ENCODE measurements at places on chromosomes 3 and 15.

DNA sequence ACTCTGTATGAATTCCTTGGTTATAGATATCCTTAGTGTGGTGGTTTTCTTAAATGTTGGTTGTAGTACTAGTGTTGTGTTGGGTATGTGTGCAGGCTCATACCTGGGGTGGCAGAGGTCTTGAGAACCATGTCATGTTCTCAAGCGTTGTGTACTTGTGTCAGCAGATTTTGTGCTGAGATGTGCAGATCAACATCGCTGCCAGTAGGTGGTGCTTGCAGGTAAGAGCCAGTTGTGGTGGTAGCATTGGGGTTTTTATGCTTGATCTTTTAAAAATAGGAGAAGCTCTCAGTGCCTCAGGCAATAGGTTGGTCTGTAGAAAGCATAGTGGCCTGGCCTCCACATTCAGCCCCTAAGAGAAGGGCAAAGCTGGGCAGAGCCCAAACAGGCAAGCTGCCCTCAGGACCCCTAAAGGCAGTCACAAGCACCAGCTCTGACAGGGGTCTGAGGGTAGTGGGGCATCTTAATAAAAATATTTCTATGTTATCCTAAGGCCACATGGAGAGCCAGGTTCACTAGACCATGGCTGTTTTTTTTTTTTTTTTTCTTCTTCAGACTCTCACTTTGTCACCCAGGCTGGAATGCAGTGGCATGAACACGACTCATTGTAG is 164.0 kb downstream of the IL20RB start:
- no peak for DNase-seq

DNA sequence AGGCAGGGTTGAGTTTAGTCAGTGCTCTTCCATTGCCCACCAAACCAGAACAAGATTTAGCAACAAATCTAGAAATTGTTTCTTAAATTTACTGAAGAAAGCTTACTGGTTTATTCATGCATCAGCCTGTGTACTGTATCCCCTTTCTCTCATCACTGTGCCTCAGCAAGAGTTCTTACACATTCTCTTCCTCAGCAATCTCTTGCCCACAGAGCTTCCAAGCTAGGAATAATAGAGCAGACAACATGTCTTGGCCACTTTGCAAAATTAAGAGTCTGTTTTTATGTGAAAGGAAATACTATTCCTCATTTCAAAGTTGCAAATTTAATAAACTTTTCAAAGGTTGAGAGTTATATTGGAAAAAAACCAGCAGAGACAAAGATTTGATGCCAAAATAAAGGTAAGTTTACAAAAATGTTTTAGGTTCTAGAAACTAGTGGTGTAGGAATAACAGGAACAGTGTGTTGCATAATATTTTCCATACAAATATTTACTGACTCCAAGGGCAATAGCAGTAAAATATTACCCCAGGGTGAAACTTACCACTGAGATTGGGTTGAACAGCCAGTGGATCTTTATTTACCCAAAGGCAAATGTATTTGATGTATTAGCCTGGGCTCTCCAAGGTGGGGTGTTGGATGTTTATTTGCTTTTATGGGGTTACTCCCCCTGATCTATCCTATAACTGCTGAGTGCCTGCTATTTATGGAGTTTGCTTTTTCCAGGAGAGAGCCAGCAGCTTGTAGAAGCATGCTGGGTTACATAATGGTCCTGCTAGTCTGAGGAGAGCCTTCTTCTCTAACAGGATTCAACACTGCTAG is 276.7 kb downstream of the ADAMTSL3 start:
- no peak for DNase-seq

DNA sequence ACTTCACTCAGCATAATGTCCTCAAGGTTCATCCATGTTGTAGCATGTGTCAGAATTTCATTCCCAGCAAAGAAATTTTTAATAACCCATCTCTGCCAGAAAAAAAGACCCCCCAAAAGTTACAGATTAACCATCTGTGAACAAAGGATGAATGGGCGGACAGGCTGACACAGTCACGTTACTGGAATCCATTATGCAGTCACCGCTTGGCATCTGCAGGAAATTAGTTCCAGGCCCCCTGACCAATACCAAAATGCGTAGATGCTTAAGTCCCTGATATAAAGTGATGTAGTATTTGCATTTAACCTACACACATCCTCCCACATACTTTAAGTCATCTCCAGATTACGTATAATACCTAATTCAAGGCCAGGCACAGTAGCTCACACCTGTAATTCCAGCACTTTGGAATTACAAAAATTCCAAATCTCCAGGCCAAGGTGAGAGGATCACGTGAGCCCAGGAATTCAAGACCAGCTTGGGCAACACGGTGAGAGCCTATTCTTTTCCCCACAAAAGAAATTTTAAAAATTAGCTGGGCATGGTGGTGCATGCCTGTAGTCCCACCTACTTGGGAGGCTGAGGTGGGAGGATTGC is 1.5 kb upstream of the SLC12A8 start:
- DNase-seq: no peak

GRCh38 chr3:154223519-154223918 is 100.8 kb downstream of the DHX36 start:
- DNase-seq: no peak

- no peak for DNase-seq
Observed at GRCh38 chr15:57421551-57421950, 45.2 kb downstream of the CGNL1 start.

- no peak for DNase-seq
Observed at GRCh38 chr3:4741404-4742307, 237.6 kb upstream of the BHLHE40 start.

DNA sequence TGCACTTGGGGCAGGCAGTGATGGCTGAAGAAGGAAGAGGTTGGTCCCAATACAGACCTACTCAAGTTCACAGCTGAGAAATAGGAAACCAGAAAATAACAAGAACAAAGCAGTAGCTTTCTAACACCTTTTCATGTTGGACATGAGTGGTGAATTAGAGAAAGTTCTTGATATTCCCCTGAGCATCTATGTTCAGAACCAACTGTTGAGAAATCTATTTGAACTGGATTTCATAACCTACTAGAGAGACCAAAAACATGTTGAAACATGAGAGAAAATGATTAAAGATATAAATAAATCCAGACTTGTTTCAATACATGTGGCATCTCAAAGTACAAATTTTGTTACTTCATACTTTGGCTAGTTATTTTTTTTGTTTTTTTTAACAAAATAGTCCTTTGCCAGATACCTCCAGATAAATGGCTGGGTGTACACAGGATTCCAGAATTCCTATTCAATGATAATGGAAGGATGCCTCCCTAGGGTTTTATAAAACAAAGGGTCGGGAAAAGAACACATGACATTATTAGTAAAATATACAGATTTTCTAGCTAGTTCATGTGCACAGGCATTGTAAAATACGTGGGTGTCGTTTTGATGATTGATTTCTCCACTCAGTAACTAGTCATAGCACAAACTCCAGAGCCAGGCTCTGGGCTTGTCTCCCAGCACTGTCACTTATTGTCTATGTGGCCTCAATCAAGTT is 34.4 kb upstream of the TNFSF10 start:
- DNase-seq: no peak

DNA sequence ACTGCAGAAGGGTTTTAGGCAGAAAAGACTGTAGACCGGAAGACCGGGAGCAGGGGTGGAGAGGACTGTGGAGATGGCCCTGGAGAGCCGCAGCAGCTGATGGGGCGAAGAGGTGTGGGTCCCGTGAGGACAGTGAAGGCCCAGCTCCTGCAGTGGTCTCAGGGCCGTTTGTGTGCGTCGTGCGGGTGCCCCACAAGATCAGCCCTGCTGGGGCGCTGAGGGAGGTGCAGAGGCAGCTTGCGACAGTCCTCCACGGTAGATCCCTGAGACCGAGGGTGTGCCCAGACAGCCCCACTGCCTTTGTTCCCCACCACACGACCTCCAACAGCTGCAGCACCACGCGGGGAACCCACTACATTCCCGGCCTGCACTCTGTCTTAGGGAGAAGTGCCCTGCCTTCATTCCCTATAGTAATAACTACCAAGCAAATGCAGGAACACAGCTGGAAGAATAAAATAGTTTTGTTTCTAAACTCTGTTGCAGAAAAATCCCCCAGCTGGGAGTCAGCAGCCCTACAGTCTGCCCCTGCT is 19.0 kb upstream of the CRABP1 start:
- no peak for DNase-seq

DNA sequence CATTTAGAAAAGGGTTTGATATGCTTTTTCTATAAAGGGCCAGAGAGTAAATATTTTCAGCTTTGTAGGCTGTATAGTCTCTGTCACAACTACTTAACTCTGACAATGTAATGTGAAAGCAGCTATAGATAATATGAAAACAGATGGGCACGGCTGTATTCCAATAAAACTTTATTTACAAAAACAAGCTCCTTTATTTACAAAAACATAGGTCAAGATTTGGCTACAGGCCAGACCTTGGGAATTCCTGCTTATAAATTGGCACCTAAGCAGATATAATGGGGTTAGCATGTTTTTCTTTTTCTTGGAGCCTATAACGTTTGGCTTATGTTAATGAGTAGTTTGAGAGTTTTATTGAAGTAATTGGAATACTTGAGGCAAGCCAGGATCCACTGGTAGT is 119.4 kb upstream of the CGNL1 start:
- peak; percentile 9 for DNase-seq

DNA sequence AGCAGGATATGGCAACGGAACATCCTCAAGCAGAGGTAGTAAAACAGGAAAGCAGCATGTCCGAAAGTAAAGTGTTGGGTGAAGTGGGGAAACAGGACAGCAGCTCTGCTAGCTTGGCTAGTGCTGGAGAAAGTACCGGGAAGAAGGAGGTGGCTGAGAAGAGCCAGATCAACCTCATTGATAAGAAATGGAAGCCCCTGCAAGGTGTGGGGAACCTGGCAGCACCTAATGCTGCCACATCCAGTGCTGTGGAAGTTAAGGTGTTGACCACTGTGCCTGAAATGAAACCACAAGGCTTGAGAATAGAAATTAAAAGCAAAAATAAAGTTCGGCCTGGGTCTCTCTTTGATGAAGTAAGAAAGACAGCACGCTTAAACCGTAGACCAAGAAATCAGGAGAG is 14.3 kb upstream of the ZBTB47 start:
- DNase-seq: no peak

DNA sequence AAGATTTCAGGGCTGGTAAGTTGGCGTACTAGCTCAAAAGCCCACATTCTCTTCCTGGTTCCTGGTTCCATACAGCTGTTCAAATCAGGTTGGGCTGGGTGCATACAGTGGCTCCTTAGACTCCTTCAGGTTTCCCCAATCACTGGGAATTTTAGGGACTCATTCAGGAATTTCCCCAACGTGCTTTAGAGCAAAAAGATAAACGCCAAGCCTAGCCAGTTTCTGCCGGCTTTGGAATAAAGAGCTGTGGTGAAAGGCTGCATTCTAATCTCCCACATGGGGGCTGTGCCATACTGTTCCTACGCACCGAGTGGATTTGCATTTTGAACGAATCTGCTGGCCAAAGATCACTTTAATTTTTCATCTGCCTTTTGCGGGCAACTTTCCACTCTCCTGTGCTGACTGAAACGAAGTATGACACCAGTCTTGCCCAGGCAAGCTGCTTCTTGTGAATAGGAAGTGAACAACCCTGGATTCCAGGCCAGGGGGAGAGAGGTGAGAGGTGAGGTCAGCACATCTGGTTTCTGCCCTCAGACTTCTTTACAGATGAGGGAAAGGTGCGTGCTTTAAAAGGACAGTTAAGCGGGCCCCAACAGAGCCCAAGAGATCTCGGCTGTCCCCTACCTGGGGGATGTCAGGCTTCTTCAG is 184.2 kb upstream of the PDZRN3 start:
- DNase-seq: no peak

- DNase-seq: no peak
Observed at GRCh38 chr3:56759532-56759931, 42.2 kb downstream of the ARHGEF3 start.

GRCh38 chr3:126986001-126986400 is 3.1 kb downstream of the PLXNA1 start:
- DNase-seq: no peak

DNA sequence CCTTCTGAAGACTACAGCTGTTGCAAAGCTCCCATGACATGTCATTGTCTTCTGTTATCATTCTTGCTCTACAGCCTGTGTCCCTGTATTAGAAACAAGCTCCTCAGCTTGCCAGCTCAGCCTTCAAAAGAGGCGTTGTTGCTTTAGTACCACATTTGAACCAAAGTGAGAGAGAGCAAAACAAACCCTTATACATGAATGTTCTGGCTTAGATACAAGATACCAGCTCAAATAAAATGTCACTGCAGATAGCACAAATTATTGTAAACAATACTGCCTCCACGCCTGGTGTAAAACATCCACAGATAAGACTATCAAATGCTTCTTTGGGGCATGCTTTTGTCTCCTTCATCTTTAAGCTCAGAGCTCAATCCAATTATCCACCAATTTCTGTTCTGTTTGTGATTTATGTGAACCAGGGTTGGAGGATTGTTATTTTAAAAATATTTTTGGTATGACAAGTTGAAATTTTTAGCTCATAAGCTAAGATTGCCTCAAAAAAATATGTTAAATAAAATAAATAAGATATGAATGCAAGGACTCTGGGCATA is 403.6 kb upstream of the CDIN1 start:
- DNase-seq: no peak

DNA sequence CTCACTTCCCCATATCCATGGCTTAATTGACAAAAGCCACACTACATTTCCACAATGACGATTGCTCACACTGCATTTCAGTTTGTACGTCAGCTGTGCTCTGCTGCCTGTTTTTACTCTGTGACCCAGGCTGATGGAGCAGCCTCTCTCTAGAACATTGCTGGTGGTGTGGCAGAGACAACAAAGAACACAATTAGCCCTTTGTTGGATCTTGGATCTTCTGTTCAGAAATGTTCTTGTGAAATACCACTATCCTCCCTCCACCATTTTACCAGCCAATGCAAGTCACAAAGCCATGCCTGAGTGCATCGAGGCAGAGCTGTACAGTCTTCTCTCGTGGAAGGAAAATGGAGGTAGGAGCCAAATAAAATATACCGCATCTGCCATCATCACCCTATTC is 56.9 kb upstream of the TBC1D5 start:
- DNase-seq: no peak

GRCh38 chr3:196339493-196340254 is 1.5 kb upstream of the TM4SF19 start:
- no peak for DNase-seq

- no peak for DNase-seq
Observed at GRCh38 chr3:113485161-113485609, 29.8 kb downstream of the SPICE1 start.

- no peak for DNase-seq
Observed at GRCh38 chr3:181178991-181179390, 189.5 kb upstream of the DNAJC19 start.

- no peak for DNase-seq
Observed at GRCh38 chr3:58022490-58022889, 14.3 kb downstream of the FLNB start.

- DNase-seq: no peak
Observed at GRCh38 chr3:105843994-105844393, 24.8 kb downstream of the CBLB start.

DNA sequence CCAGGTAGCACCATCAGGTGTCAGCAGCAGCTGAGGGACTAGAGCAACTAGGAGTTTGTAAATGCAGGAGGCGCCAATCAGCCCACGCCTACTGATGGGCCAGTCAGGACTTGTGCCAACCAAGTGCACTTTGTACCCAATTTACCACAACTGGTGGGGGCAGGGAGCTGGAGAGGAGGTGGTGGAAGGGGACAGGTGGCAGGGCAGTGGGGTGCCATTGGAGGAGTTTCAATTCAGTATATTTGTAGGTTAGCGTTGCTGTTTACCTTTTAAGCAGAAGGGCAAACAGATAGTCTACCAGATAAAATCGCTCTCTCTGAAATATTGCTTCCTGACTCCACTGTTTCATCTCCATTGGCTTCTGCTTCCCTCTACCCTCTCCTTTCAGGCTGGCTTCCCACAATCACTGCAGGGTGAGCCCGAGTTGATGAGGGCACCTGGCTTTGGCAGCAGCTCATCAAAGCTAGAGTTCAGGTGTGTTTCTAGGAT is 75.7 kb downstream of the TRIM69 start:
- DNase-seq: peak; percentile 34

GRCh38 chr15:89457086-89457485 is 39.3 kb downstream of the RHCG start:
- no peak for DNase-seq

All from NCI-H1930 (cell line).